ENCODE measurements at places on chromosomes 1 and 21.

- no peak for DNase-seq
Measured at GRCh38 chr1:160163615-160164014, 12.2 kb downstream of the ATP1A4 start.

DNA sequence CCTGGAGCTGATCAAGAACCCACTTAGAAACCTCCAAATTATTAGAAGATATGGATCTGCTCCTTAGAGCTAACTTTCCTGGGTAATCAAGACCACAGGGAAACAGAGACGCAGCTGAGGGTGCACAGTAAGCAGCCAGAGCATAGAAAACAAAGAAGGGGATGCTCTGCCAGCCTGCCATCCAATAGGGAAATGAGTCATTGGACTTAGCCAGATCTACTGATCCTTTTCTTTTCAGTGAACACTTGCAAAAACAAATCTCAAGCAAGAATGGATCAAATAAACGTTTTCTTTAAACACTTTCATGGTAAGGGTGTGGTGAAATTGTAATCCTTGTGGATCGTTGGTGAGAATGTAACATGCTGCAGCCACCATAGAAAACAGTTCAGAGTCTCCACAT is 474.0 kb downstream of the LTN1 start:
- DNase-seq: no peak

DNA sequence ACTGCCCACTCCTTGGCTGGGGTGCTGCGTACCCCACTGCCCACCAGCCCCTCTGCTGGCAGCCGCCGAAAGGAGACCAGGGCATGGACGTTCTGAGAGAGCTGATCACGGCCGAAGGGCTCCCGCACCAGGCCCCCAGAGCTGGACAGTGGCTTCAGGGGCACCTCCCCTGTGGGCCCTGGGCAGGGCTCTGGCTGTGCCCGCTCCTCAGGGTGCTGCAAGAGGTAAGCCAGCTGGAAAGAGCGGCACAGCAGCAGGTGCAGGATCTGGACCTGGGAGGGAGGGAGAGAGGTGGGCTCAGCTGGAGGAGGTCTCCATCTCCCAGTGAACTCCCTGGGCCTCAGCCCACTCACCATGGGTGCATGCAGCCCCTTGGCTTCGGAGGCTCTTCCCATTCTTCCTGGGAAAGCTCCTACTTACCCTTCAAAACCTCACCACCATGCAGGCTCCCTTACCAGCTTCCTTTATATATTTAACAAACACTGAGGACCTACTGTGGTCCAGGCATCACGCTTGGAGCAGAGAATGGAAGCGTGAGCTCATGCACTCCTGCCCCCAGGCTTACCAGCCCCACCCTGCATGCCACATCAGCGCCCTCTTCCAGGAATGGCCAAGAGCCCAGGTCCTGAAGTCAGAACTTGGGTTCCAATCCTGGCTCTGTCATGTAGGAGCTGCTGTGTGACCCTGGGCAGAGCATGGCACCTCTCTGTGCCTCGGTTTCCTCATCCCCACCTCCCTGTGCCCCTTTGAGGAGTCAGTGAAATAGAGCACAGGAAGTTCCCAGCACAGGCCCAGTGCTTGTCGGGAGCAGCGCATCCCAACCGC is 6.8 kb upstream of the KIF17 start:
- DNase-seq: no peak

DNA sequence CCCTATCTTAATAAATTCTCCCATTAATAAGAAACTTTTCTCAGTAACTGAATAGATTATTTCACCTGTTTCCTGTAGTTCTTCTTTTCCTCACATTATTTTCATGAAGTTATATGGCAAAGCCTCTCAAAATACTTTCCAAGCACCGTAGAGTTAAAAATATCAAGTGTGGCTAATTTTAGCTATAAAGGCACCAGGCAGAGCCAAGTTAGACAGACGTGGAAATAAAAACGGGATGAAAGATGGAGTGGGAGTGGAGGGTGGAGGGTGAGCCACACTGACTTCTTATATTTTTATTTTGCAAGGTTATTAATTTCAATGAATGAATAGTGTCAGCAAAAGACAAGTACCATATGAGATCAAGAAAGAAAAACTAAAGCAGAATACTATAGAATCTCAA is 71.7 kb downstream of the ENAH start:
- DNase-seq: no peak

DNA sequence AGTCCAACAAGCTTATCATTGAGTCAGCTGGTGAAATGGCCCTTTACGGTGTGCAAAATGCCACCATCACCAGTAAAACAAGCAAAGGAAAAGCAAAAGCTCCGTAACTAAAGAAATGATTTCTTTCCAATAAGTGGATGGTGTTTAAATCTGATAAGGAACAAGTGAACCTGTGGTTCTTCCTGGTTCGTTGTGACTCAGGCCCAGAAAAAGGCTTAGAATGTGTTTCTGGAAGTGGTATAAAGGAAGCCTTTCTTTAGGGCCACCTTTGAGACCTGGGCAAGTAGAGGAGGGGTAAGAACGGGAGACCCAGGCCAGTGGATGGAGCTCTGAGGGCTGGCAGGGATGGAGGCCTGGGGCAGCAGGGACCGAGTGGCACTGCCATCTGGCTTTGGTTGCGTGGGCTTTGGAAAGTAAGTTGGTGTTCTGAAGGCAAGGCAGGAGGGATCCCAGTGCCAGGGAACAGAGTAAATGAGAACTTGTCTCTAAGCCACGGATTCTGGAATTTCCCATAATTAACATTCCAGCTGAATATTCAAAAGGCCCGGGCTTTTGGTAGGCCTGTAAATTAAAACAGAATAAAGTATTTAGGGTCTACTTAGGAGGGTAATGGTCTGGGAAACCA is 87.9 kb upstream of the LMO4 start:
- DNase-seq: no peak

- DNase-seq: no peak
Measured at GRCh38 chr1:15014516-15014915, 139.0 kb upstream of the TMEM51 start.
